ENCODE measurements at places on chromosomes 2 and 18.
A peak's percentile ranks its signal among the peaks of the same experiment; 100 is the strongest.

- no peak for DNase-seq
These were observed 68.6 kb downstream of the TGOLN2 start for GRCh38 chr2:85259101-85259590.

DNA sequence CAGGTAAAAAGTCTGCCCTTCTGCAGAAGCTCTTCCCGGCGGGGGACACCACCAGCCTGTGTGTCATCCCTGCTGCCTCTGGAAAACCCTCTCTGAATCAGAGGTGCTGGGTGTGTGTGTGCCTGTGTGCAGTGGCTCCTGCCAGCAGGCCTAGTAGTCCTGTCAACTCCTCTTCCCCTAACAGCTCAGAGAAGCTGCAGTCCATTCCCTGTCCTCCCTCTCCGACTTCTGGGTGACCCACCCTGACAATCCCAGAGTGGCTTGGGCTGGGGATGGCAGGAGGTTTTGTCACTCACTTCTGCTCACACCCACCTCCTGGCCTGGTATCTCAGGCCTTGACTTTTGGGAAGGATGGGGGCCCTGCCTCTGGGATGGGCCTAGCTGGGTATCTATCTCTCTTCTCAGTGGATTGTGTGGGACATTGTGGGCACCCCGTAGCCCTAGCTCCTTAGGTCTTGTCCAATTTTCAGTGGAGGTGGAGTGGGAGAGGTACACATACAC is 2.3 kb downstream of the WNT10A start:
- no peak for DNase-seq

GRCh38 chr2:135052997-135053474 is 944 bp downstream of the RAB3GAP1 start:
- DNase-seq = no peak

GRCh38 chr2:119316066-119316465 is 50.6 kb downstream of the C2orf76 start:
- DNase-seq = no peak

- DNase-seq = no peak
These were observed 4.5 kb downstream of the PTPRM start for GRCh38 chr18:7571626-7572025.

DNA sequence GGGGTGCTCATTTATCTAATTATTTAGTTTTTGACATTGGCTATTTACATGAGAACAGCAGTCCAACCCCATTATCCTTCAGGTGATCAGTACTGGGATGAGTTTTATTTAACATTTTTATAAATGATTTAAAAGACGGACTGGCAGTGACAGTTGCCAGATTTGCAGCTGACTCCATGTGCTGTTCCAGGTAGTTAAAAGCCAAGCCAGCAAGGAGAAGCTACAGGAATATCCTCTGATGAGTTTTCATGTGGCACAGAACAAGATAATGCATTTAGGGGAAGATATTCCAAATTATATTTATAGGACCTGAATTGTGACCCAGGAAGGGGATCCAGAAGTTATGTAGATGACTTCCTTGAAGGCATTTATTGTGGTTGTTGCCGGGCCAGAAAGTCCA is 210.0 kb downstream of the MCFD2 start:
- DNase-seq = no peak

DNA sequence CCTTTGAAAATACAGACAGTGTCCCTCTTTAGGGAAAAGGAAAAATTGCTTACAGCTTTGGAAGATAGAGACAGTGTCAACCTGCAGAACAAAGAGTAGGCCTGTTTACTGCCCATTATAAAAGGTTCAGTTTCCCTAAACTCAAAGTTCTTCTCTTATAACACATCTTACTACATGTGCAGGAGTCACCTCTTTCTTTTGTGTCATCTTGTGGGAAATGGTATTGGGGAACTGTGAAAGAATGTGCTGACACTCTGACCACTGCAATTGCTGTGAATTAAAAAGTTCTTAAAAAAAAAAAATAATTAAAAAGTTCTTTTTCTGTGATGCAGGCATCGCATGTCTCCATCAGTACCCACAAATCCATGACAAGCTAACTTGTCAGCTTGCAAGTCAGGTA is 2.9 kb upstream of the ITGB6 start:
- no peak for DNase-seq

- no peak for DNase-seq
These were observed 201.1 kb downstream of the TNS1 start for GRCh38 chr2:217801711-217802110.

- no peak for DNase-seq
These were observed 169.0 kb downstream of the EIPR1 start for GRCh38 chr2:3208591-3208990.

DNA sequence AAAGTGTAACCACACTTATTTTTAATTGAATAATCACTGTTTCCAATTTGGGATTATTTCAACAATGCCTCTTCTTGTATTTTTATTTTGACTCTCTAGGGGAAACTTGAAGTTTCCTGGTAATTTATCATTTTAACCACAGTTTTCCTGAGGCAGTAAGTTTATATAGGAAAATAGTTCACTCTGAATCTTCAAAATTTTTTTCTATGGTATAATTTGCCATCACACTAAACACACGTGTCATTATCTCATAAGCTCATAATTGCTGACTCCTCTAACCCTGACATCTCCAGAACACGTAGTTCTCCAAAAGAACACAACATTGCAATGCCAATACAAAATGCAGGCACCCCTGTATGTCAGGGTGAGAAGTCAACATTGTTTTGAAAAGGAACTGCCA is 102.2 kb upstream of the FZD7 start:
- DNase-seq = no peak

- no peak for DNase-seq
These were observed 320.1 kb downstream of the CDH2 start for GRCh38 chr18:27856820-27857219.

GRCh38 chr2:218036371-218036770 is 32.7 kb upstream of the RUFY4 start:
- DNase-seq = no peak

- DNase-seq = no peak
These were observed 57.3 kb upstream of the KLF7 start for GRCh38 chr2:207223051-207223450.

DNA sequence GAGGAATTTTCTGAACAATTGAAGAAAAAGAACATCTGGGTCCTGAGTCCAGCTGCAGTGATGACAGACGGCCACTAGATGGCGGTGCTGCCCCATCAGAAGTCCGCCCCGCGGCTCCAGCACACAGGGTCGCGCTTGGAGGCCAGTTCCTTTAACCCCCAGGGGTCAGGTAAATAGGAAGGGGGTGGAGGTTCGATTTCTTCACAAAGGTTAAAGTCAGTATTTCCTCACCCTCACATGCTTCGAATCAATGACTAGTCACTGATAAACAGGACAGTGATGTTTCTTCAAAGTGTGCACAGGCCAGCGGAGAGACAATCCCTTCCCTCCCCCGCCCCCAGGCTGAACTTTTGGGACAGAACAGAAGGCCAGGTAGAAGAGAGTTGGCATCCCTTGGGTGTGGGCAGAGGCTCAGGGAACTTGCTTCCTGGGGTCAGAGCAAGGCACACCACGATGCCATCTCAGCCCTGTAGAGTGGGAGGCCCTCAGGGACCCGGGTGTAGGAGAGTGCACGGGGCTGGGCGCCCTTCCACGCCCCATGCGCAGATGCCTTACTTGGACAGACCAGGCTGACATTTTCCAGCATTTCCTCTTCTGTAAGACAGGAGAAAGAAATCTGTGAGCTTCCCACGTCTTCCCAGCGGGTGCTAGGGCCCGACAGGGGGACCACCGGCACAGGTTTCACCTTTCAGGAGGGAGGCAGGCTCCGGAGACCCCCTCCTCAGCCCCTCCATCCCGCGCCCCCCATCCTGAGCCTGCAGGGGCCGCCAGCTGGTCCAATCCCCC is 722 bp downstream of the APOB start:
- peak; percentile 29 for DNase-seq

- no peak for DNase-seq
These were observed 42.1 kb downstream of the BMP10 start for GRCh38 chr2:68828887-68829708.

DNA sequence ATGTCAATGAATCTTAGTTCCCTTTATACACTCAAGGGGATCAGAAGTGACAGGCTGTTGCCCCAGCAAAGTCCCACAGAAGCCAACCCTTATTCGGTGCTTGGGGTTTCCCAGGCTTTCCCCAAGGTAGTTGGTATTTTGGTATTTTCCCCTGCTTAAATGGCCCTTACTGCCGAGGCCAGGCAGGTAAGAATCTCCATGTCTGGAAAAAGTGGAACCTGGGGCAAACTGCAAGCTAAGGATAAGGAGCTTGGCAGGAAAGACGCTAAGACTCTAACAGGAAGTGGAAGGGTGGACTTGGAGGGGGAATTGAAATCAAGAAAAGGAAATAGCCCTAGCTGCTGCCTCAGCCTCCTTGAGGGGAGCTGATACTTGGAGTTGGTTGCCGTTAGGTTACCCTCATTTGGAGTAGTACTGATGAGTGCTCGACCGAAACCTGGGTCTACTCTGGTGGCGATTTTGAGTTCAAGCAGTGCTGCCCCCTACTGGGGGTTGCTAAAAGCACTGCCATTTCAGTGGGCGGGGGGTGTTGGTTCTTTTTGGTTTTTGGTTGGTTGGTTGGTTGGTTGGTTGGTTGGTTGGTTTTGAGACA is 3.3 kb upstream of the GPBAR1 start:
- DNase-seq = peak; percentile 41

GRCh38 chr2:68103030-68103708 is 40.4 kb upstream of the C1D start:
- no peak for DNase-seq

- DNase-seq = no peak
These were observed 2.2 kb upstream of the CTDSP1 start for GRCh38 chr2:218397463-218397819.

DNA sequence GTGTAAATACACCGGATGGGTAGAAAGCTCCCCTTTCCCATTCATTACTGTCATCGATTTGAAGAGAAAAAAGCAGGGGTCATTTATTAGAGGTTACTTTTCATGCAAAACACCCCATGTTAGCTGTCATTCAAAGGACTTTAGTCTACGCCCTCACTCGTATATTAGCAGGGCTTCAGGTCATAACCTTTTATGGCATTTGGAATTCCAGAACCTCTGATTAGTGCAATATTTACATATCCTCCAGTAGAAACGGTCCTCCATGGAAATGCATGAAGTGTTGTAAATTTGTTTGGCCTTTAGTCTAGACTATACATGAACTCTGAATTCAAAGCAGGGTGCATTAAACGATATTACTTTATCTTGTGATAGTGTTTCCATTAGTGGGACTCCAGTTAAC is 180.5 kb downstream of the ZNF516 start:
- no peak for DNase-seq

GRCh38 chr2:114729026-114729425 is 286.6 kb downstream of the DPP10 start:
- no peak for DNase-seq

DNA sequence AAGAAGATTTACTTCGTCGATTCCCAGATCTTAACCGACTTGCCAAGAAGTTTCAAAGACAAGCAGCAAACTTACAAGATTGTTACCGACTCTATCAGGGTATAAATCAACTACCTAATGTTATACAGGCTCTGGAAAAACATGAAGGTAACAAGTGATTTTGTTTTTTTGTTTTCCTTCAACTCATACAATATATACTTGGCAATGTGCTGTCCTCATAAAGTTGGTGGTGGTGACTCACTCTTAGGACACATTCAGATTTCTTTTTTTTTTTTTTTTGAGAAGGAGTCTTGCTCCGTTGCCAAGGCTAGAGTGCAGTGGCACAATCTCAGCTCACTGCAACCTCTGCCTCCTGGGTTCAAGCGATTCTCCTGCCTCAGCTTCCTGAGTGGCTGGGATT is 26.8 kb downstream of the MSH2 start:
- DNase-seq = no peak

DNA sequence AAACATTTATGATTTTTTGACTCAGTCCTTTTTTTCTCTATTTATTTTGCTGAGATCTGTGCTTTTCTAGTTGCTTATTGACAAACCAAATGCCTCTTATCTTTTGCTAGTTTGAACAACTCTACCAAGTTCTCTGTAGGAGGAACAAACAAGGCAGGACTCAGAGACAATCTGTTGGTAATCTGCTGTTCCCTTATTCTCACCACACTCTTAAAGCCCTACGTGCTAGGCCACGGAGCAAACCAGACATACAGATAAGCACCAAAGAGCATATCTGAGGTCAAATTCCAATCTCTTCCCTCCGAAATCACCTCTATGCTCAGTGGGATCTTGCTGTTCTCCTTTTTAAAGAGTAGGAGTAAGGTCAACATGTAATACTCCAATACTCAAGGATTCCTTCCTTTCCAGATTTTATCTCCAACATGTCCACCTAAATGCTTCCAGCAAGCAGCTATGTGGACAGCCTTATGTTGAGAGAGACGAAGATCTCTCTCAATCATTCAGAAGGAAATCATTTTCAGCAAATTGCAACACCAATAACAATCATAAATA is 18.4 kb downstream of the FN1 start:
- no peak for DNase-seq

GRCh38 chr2:26423750-26424149 is 22.0 kb downstream of the DRC1 start:
- no peak for DNase-seq

DNA sequence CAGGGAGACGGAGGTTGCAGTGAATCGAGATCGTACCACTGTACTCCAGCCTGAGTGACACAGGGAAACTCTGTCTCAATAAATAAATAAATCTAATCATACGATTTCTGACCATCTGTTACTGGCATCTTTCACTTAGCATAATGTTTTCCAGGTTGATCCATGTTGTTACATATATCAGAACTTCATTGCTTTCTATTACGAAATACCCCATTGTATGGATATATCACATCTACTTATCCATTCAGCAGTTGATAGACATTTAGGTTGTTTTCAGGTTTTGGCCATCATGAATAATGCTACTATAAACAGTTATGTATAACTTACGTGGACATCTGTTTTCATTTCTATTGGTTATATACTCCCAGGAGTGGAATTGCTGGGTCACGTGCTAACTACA is 303.9 kb downstream of the PAX3 start:
- no peak for DNase-seq

- DNase-seq = no peak
These were observed 72.5 kb upstream of the CYP26B1 start for GRCh38 chr2:72220170-72220569.

GRCh38 chr2:241872313-241872642 is 2.7 kb downstream of the RTP5 start:
- no peak for DNase-seq

- DNase-seq = no peak
These were observed 591.3 kb upstream of the ZNF804A start for GRCh38 chr2:184006998-184007397.

GRCh38 chr2:206423147-206423546 is 20.2 kb upstream of the ADAM23 start:
- DNase-seq = no peak

Measured in stimulated activated CD8-positive, alpha-beta memory T cell treated with anti-CD3 and anti-CD28 coated beads, Interleukin-15, amount 100 ng/mL, for 24 hours (primary cell).